Activated naive CD8-positive, alpha-beta T cell treated with anti-CD3 and anti-CD28 coated beads, Interleukin-2, amount 50 U/mL, for 16 hours (primary cell): ENCODE measurements at places on chromosomes 12 and 14.

DNA sequence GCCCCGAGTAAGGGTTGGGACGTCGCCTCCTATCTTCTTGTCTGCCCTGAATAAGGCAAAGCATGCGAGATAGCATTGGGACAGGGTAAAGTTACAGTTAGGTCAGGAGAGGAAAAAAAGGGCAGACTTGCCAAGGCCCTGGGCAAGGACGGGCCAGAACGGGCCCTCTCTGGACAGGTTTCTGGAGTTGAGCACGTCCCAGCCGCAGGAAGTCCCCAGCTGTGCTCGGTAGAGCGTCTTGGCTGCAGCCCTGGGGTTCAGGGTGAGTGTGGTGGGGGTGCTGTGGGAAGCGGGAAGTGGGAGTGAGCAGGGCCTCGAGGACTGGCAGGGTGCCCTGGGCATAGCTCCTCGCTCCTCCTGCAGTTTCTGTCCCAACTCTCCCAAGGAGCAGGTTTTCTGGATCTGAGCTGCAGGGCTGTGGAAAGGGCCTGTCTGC, 5.4 kb downstream of the RPS6KL1 start:
- no peak for DNase-seq

GRCh38 chr12:79408689-79409088, 282.1 kb downstream of the PAWR start:
- DNase-seq = no peak

GRCh38 chr14:50003213-50004021, 110.5 kb downstream of the ARF6 start:
- no peak for DNase-seq

GRCh38 chr12:47017901-47018475, 61.4 kb upstream of the PCED1B start:
- DNase-seq = no peak

GRCh38 chr12:7103837-7104584, 5.0 kb downstream of the C1RL start:
- DNase-seq = no peak

GRCh38 chr12:124851342-124851741, 12.3 kb downstream of the SCARB1 start:
- no peak for DNase-seq

- peak; percentile 42 for DNase-seq
Measured at GRCh38 chr12:6607751-6608591, 792 bp upstream of the CHD4 start.

DNA sequence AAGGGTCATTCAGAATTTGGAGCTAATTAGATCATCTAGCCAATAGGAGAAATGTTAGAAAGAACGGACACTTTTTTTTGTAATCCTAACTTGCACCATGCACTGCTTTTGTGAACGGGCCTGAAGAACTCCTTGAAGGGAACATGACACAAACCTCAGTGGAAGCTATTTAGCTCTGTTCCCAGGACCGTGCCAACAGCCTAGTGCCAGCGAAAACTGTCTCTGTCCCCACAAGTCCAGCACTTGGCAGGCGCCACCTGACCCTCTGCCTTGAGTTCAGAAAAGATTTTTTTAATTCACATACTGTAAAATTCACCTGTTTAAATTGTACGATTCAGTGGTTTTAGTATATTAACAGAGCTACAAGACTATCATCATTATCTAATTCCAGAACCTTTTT, 31.3 kb upstream of the KCNA5 start:
- DNase-seq = no peak

DNA sequence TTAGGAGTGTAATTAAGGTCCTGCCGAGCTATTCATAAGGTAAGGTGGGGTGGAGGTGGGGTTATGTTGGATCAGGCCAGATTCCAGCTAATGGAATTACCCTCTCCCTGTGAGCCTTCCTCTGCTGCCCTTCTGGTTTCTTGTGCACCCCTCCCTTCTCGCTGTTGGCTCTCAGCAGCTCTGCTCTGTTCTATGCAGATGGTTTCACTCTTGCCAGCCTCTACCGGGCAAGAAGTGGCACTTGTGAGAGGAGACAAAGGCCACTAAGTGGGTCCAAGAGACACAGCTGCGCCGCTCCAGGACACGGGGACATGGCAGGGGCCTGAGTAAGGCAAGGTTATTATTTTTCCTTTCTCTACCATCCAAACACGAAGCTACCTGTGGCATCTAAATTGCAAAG, 334.4 kb downstream of the EMP1 start:
- no peak for DNase-seq
